ENCODE measurements at places on chromosomes 2 and 18.
A peak's percentile ranks its signal among the peaks of the same experiment; 100 is the strongest.

DNA sequence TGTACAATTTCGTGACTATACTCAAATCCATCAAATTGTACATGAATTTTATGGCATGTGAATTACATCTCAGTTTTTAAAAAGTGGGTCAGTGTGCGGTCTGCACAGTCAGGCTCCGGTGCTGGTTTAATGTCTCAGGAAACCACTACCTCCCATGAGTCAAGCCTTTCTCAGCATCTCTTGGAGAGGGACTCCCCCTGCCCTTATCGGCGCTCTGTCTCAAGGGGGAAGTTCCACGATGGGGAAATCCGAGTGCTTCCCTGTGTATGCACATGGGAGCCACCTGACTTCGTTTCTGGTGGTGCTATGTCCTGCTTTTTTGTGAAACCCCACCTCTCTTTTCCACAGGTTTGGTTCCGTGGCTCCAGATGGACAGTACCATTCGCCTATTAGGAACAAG is 72.5 kb downstream of the ACOXL start:
- peak; percentile 36 for DNase-seq

- DNase-seq = no peak
These were observed 117.7 kb downstream of the MEMO1 start for GRCh38 chr2:31893094-31893493.

DNA sequence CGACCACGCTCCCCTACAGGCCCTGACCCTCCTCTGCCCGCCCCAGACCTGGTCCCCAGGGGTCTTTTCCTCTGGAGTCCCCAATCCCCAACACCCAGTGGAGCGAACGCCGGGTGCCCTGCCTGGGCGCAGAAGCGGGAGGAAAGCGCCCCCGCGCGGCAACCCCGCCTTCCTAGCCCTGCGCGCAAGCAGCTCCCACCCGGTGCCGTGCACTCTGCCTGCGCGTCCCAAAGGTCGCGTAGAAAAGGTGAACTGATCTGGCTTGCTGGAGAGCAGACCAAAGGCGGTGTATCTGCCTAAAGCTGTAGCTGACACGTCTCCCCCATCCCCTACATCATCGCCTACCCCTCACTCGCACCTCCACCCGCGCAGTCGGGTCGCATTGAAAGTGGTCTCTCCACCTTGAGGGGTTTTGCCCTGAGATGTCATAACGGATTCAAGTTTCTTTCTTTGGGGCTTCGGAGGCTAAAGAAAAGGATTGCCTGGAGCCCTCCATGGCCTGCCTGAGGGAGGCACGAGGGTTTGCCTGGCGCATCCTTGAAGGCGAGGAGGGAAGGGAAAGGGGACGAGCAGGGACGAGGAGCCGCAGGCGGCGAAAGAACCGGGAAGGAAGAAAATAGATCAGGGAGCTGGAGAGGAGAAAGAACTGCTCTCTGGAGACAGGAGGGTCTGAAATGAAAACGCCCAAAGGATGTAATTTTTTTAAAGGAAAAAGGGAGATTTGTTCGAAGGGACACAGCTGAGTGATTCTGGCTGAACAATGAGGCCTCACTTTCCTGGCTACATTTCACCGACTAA is 5.8 kb downstream of the GAD1 start:
- no peak for DNase-seq

- DNase-seq = no peak
These were observed 311.0 kb downstream of the CBLN2 start for GRCh38 chr18:72233106-72233505.

- no peak for DNase-seq
These were observed 42.2 kb upstream of the EPG5 start for GRCh38 chr18:46009125-46009840.

DNA sequence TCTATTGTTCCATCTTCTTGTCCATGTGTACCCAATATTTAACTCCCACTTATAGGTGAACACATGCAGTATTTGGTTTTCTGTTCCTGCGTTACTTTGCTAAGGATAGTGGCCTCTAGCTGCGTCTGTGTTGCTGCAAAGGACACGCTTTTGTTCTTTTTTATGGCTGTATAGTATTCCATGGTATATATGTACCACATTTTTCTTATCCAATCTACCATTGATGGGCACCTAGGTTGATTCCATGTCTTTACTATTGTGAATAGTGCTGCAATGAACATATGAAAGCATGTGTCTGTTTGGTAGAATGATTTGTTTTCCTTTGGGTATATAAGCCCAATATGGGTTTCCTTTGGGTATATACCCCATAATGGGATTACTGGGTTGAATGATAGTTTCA is 77.3 kb upstream of the MMADHC start:
- no peak for DNase-seq

DNA sequence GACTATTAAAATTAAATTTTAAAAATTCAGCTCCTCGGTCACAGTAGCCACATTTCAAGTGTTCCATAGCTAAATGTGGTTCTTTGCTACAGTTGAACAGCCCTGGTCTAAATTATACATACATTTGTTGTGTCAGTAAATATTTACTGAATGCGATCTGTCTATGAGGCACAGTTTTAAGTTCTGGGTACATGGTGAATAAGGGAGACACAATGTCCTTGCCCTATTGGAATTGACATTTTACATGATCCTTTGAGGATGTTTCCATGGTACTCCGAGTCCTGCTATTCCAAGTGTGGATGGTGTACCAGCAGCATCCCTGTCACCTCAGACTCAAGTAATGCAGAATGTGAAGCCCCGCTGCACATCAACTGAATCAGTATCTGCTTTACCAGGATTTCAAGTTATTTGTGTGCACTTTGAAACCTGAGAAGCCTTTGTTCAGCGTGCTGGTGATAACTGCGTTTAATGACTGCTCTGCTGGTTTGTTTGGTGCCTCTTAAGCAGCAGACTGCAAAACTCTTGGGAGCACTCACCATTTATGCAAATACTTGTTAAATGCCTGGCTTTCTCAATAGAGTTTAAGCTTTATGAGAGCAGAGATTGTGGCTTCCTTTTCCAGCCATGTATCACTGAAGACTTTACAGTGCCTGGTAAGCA is 1.5 kb downstream of the GALNT1 start:
- DNase-seq = no peak

DNA sequence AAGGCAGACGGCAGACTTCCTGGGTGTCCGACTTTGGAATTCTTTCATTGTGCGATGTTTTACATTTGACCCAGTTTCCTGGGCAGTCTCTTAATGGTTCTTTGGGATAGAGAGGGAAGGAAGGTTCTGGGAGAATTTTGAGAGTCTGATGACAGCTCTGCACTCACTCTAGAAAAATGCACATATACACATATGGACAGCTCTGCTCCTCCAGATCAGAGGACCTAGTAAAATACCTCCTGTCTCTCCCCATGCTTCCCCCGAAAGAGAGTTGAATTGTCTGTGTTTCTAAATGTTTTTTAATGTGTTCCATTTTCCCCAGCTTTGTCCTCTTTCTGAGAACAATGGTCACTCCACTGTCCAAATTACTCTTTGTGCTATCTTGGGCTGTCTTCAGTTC is 102.0 kb upstream of the CXCR4 start:
- DNase-seq = no peak

- DNase-seq = no peak
These were observed 2.7 kb upstream of the LRP2 start for GRCh38 chr2:169365029-169365480.

DNA sequence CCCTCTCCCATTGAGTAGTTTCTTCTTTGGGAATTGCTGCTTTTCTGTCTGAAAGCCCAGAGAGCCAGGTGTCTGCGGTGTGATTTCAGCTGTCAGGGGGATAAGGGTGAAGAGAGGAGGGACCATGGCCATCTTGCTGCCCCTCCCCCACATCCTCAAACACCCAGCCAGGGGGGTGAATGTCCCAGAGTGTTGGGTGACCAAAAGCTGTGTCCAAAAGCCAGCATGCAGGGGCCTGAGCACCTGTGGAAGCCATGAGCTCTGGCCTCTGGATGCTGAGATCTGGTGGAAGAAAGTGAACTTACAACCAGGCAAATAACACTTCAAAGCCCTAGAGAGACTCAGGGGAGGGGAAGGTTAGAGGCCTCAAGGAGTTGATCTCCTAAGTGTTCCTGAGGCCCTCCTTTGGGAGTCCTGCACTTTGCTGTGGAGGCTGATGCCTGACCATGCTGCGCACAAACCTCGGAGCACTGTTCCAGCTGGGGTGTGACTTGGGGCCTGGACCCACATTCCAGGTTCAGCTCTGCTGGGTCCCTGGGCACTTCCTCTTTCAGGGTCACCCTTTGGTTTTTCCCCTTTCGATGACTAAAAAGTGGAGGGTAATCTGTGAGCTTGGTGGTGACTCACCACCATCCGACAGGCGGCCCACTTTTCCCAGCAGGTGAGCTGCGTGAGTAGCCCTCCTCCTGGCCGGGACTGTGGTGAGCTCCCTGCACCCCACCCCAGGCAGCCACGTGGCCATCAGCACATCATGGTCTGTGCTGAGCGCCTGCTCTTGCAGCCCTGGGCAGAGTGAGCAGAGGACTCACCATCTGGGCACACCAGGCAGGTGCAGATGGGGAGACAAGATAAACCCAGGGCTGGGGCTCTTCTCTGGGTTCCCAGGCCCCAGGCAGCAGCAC is 66.8 kb upstream of the FOSL2 start:
- no peak for DNase-seq

DNA sequence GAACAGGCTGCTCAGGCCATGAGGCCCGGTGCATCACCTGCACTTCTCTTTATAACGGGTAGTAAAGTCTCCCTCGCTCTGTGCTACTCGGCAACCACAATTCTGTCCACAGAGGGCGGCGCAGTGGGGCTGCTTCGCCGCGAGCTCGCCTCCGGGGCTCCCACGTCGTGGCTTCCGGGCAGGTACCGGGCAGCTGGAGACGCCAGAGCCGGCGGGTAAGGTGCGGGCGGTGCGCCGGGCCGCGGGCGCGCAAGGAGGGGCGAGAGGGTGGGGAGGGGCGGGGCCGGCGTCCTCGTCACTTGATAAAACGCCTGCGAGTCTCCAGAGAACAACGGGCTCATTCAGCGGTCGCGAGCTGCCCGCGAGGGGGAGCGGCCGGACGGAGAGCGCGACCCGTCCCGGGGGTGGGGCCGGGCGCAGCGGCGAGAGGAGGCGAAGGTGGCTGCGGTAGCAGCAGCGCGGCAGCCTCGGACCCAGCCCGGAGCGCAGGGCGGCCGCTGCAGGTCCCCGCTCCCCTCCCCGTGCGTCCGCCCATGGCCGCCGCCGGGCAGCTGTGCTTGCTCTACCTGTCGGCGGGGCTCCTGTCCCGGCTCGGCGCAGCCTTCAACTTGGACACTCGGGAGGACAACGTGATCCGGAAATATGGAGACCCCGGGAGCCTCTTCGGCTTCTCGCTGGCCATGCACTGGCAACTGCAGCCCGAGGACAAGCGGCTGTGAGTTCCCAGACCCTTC is at the start of gene ITGA6:
Gene ITGA6, plus strand, starts transcription at position 331 of the 734 bp plus-strand sequence.
- peak; percentile 68 for DNase-seq

- no peak for DNase-seq
These were observed 113.7 kb downstream of the XRCC5 start for GRCh38 chr2:216222650-216223352.

DNA sequence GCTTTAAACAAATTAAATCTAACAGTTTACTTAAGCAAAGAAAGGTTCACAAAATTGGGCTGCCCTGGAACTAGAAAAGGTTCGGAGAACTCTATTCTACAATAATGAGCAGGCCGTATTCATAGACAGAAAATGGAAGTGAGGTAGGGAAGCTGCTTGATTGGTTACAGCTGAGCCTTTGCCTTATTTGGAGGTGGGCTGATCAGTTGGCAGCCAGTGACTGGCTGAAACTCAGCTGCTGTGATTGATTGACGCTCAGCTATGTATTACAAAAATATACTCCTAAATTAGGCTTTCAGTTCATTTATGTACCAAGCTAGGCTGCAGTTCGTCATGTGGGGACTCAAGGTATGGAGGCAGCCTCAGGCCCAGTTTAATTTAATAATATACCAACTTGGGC is 42.3 kb upstream of the TTR start:
- DNase-seq = no peak

DNA sequence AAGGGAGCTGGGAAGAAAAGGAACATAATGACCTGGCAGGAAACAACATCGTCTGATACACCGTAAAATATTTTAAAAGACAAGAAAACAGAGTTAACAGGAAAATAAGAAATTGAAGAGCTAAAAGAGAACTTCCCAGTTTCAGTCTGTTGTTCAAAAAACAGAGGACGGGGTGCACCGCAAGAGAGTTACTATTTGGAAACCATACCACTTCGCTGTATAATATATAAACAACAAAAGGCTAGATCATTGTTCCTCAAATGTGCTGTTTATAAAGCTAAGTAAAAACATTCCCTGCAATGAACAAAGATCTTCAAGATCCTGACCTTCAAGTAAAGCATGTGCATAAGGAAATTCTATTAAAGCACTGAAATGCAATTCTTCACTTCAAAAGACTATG is 2.1 kb downstream of the PPP3R1 start:
- DNase-seq = no peak

DNA sequence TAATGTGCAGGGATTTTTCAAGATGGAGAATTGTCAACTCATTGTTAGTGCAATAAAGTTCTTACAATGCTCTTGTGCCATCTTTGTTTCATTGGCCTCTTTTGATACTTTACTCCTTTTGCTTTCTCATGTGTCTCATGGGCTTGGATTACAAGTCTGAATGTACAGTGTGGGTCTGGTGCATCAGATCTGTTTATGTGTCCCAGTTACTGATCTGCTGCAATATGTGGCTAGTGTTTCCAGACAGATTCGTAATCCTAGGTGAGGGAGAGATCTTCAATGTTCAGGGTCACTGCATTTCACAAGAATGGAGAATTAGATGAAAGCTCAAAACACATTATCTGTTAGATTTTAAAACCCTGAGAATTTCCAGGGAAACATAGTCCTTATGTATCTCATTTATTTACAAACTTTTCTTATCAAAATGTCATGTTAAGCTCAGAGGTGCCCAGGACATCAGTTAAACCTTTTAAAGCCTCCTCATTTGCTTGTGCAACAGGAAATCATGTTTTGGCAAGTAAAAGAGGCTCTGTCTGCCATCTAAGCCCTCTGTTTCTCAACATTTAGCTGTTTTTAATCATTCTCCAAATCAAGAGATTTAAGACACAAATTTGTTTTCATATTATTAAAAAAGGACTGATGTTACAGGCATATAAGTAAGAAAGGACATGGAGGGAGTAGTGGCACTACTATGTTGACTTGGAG is 108.1 kb downstream of the NUP35 start:
- DNase-seq = no peak

- DNase-seq = no peak
These were observed 49.3 kb downstream of the PTRHD1 start for GRCh38 chr2:24743924-24744323.

- DNase-seq = no peak
These were observed 78.8 kb upstream of the GAREM1 start for GRCh38 chr18:32549248-32550110.
